Central memory CD4-positive, alpha-beta T cell (primary cell): ENCODE measurements at places on chromosomes 1 and 21.

- DNase-seq: peak; percentile 19
Measured at GRCh38 chr1:200306944-200307754, 102.7 kb downstream of the ZNF281 start.

GRCh38 chr1:110520827-110521226, 1.9 kb upstream of the KCNA10 start:
- no peak for DNase-seq

- no peak for DNase-seq
Measured at GRCh38 chr1:118825619-118826018, 162.5 kb downstream of the TBX15 start.

DNA sequence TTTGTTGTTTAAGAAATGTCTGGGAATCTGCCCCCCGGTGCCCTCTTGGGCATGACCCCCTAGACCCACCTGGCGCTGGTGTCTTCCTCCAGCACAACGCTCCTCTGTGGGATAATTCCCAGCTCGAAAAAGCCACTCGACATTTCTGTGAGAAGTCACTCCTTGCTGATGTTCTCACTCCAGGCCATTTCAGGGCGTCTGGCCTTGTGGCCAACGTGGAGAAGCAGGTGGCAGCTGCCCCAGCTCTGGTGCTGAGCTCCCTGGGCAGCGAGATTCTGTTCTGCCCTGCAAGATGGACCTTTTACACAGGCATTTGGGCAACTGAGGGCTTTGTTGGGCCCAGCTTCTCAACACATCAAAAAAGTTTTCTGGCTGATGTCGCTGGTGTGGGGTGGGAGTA, 147.7 kb upstream of the WNT4 start:
- no peak for DNase-seq

DNA sequence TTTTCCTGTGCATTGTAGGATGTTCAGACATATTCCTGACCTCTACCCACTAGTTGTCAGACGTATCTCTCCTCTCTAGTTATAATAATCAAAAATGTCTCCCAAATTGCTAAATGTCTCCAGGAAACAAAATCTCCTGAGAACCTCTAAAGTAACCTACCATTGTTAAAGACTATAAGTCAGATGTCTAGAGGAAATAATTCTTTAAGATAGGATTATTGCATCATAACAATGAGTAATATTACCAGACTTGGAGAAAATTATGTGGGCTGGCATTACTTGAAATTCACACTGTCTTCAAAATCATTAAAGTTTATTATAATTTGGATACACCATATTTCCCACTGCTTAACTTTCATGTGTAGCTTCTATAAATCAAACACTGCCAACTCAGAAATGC, 643.0 kb upstream of the ADGRL2 start:
- no peak for DNase-seq

- DNase-seq: no peak
Measured at GRCh38 chr1:173432331-173432730, 44.8 kb upstream of the PRDX6 start.

GRCh38 chr1:11651017-11651416, 3.2 kb downstream of the FBXO2 start:
- no peak for DNase-seq

DNA sequence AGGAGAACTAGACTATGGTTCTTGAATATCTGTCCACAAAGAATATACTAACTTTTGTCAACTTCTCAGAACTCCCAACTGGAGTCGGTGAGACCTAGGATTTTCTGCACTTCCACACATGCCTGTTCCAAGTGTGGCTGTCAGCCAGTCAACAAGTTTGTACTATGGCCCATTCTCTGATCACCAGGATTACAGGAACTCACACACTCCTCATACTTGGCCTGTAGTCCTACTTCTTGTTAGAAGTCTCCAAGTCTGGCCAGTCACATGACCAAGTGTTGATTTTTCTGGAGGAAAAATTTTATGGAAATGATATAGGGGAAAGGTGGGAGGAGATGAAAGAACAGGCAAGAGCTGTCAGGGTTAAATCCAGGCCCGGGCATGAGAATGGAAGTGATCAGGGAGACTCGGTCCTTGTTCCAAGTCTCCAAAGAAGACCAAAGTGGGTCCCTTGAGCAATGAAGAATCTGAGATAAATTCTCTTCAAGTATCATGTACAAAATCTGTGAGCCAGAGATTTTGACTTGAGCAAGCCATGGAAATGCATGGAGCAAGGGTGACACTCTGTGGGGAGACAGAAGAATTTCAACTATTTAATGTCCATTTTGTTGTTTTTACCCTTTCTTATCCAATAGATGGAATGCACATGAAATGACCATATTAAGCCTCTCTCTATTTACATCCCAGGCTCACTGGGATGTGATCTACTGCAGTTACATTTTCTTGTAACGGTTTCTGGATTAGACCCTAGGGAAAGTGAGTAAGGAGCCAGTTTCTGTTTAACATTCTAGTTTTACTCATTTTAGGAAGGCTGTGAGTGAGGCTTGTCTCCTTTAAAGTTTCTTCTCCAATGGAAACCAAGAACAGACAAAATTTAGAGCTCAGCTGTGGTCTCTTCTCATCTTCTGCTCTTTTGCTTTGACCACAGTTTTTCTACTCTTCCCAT, 320.9 kb downstream of the ASTN1 start:
- DNase-seq: no peak

DNA sequence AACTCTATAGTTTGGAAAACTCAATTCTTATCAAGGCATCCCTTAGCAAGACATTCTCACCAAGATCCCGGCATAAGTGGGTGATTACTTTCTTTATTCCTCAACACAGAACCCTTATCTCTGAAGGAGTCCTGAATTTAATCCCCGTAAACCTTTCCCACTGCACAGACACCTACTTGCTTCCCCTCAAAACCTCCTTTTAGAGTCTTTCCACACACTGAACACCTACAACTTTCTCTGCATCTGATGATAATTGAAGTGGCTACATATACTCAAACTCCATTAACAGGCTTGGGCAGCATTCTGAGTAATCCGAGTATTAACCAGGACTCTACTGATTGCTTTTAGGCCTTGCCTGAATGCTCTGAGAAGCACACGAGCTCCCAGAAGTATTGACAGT, 23.5 kb downstream of the PALMD start:
- no peak for DNase-seq

- no peak for DNase-seq
Measured at GRCh38 chr1:155873860-155874259, 14.5 kb downstream of the SYT11 start.

GRCh38 chr1:51946300-51946699, 44.2 kb downstream of the RAB3B start:
- no peak for DNase-seq

DNA sequence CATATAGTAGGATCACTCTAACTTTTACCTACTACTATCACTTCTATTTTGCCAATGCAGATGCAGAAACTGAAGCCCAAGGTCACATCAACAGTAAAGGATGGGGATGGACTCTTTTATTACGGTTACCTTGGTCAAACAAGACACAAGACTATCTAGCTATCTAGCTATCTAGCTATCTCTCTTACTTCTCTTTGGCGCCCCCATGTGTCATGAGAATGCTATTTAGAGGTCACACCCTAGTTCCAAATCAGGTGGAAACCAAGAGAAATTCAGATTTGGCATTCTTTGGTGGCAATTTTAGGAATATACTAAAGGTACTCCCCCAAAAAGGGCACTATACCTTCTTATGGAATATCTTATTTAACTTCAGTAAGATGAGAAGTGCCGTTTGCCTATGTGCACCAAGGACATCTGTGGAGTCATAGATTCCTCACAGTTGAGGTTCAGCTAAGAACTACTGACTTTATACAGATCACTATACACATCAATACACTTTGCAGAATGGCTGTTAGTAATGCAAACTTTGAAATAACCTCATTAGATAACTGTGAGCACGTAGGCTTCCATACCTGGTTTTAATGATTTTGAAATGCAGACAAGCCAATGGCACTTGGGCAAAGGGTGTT, 6.7 kb downstream of the ZNF648 start:
- peak; percentile 38 for DNase-seq

DNA sequence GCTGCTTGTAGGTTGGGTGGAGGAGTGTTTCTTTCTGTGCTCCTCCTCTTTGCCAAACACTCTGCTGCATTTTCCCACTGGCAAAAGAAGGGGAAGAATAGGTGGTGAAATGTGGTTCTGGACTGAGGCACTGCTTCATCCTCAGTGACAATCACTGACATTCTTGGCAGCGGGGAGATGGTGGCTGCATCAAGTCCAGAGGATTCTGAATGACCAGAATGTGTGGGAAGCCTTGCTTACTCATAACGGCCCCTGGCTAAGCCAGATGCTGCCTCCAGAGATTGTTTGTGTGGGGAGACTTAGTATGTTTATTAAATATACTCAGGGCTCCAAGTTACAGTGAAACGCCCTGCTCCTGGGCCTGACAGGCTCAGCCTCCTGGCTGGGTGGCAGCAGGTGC, 160.3 kb downstream of the CACNA1E start:
- DNase-seq: no peak

DNA sequence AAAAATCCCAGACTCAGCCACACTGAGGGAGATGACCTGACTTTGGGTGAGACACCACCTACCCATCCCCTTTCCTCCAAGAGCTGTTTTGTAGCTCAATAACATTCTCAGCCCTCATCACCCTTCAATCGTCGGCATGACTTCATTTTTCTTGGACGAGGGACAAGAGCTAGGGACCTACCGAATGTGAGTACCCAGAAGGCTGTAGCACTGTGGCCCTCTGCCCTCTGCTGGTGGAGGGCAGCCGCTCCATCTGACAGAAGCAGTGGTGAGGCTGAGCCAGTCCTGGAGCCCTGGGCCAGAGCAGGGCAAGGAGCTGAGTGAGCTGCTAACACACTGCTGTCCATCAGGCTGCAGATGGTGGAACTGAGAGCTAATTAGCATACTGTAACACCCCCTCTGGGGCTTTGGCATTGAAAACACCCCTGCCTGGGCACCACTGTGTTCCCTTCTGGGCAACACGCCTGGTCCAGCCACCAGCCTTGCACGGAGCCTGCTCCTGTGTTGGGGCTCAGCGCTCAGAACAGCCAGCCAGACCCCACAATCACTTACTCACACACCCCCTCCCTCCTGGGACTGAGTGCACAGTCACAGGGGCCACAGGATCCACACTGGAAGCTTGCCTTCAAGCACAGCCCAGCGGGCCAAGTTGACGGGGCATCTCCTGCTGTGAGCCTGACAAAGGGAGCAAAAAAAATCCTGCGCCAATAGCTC, 18.3 kb upstream of the ALPL start:
- DNase-seq: no peak

GRCh38 chr1:165900576-165901380, 73.4 kb downstream of the UCK2 start:
- DNase-seq: no peak

- DNase-seq: no peak
Measured at GRCh38 chr1:11753555-11754208, 8.3 kb upstream of the C1orf167 start.

- no peak for DNase-seq
Measured at GRCh38 chr1:27598902-27599528, 4.9 kb downstream of the AHDC1 start.

GRCh38 chr1:3222042-3222692, 153.2 kb downstream of the PRDM16 start:
- DNase-seq: no peak

- no peak for DNase-seq
Measured at GRCh38 chr1:19495000-19495656, 9.8 kb upstream of the CAPZB start.

DNA sequence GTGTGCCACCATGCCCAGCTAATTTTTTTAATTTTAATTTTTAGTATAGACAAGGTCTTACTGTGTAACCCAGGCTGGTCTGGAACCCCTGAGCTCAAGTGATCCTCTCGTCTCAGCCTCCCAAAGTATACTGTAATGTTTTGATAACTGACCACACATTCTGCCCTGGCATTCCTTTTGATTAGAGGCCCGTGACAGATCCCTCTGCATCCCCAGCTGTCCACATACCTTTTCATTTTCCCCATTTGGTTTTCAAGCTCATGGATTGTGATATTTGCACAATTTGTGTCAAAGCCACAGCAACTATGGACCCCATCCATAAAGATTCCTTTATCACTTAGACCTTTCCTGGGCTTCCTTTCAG, 116.8 kb upstream of the ATP1A1 start:
- DNase-seq: no peak

GRCh38 chr1:63691701-63692425, 82.0 kb upstream of the ROR1 start:
- DNase-seq: peak; percentile 3

- DNase-seq: no peak
Measured at GRCh38 chr1:167669209-167670124, 39.4 kb downstream of the RCSD1 start.

DNA sequence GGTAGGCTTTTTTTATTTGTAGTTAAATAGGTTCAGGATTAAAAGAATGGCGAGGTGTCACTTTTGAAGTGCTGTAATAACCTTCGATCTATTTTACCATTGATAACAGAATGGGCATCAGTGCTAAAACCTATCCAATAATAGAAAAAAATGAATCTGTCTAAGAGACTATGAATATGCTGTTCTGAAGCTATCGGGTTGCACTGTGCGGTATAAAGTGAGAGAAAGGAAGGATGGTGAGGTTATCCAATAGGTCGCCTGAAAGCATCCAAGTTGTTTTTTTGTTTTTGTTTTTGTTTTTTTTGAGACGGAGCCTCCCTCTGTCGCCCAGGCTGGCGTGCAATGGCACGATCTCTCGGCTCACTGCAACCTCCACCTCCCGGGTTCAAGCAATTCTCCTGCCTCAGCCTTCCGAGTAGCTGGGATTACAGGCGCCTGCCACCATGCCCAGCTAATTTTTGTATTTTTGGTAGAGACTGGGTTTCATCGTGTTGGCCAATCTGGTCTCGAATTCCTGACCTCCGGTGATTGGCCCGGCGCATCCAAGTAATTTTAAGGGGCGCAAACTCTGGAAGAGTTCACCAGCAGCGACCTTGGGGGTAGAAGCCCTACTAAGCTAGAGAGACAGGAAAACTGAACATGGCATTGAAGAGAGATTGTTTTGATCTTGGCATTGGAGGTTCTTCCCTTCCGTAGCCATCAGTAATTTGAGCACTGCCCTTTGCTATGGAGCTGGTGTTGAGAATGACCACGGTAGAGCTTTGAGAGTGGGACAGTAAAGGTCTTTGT, 8.7 kb upstream of the MDM4 start:
- no peak for DNase-seq
